Mesothelial cell of epicardium (in vitro differentiated cells): ENCODE measurements at places on chromosomes 3 and 15.

GRCh38 chr15:28273873-28274610, 47.9 kb downstream of the HERC2 start:
- DNase-seq, result no peak

DNA sequence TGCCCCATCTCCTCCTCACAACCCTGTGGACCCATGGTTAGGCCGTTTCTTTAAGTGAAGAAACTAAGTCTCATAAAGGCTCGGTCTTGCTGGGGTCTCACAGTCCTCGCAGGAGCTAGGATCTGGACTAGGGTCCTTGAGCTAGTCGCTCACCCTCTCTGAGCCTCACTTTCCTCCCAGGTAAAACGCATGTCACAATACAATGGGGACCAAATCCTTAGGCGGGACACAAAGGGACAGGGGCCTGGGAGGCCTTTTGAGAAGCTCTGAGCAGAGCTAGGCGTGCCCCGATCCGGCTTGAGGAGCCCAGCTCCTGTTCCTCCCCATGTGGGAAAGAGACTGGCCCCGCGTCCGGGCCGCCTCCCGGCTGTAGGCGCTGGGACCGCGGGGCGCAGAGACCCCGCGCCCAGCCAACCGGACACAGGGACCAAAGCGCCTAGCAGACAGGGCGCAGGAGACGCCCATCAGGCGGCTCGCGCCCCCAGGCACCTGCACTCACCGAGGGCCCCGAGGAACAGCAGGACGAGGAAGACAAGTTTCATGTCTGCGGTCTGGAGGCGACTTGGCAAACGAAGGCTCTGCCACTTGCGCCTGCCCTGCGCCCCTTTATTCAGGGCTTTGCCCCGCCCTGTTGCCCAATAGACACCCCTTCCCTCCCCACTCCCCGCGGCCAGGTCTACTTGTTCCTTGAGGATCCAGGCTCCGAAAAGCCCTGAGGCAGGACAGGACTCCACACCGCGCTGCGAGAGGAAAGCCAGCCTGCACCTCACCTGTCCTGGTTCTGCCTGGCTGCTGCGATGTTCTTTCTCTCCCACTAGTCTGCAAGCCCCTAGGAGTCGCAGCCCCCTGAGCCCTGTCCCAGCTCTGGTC, at the start of gene LTF:
Gene LTF, minus strand, starts transcription at position 580 of the 870 bp plus-strand sequence. Its CDS starts 38 bp downstream, at position 542.
- DNase-seq, result peak; percentile 36

DNA sequence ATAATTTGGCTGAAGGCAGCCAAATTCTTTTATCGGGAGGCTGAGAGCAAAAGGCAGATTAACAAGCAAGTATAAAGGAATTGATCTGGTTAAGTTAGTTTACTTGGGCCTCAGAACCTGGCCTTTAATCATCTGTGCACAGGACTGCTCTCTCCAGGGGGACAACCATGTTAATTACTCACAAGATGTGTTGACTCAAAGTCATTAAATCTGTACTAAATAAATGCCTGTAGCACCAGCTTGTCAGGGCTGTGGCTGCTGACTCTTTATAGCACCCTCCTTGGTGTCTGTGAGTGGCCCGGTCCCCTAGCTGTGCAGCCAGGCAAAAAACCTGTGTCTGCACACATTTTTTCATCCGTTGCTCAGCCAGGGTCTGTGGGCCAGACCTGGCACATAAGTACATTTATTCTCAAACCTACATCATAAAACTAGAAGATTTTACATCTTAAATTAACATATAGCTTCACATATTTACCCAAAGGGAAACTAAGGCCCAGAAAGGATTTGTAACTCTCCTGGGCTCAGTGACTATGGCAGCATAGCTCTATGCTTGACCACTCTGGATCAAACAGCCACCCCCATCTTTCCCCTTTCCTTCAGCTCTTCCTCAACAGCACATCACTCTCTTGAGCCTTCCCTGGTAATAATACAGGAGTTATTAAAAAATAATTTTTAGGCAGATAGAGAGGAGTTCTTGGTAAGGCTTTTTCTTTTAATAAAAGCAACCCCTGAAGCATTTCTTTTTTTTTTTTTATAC, 51.4 kb downstream of the NCEH1 start:
- DNase-seq, result no peak

GRCh38 chr3:53799338-53799865, 46.8 kb downstream of the CHDH start:
- DNase-seq, result no peak

GRCh38 chr15:67127331-67127664, 61.9 kb downstream of the SMAD3 start:
- no peak for DNase-seq

DNA sequence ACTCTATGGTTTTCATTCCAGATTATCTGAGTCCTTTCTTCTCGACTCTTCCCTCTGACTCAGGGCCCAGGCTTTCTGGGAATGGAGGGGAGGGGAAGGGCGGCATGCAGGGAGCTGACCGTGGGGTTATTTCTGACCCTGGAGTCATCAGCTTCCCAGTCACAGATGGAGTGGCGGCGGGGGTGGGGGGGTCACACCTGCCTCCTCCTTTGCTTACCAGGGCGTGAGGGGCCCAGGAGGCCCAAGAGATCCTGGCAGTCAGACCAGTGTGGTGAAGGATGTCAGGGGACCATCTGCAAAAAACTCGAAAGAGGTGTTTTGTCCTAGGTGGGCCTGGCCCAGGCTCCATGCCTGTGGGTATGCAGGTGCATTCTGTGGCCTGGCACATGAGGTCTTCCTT, 996 bp upstream of the XIRP1 start:
- no peak for DNase-seq

DNA sequence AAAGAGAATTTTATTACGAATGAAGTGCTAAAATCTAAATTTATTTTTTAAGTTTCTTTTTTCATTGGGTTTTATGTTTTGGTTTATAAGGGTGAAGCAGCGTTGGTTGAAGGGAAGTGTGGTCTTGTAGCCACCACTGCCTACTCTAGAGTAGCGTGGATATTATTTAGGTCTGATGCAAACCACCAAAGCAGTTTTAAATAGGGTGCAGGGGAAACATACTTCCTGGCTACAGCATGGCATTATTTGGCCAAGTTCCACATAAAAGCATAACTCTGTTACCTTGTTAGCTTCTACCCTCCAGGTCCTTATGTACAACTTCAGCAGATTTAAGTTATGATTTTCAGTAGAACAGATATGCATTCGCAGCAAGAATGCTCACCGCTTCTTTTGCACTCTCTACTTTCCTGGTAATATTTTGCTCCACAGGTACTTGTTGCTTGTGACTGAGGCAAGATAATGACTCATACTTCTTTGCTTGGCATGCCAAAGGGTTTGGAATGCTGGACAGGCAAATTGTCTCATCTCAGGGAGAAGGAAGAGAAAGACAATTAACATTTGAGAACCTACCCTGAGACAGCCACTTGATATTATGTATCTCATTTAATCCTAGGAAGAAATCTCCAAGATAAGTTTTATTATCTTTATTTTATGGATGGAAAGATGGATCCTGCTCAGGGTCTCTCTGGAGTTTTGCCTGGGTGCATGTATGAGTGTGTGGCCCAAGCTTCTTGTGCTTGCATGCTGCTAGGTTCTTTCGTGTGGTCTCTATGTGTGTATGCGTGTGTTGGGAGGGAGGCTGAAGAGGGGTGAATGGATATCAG, 5.4 kb downstream of the TGFBR2 start:
- no peak for DNase-seq

GRCh38 chr15:69756440-69756839, 303.8 kb downstream of the RPLP1 start:
- no peak for DNase-seq

DNA sequence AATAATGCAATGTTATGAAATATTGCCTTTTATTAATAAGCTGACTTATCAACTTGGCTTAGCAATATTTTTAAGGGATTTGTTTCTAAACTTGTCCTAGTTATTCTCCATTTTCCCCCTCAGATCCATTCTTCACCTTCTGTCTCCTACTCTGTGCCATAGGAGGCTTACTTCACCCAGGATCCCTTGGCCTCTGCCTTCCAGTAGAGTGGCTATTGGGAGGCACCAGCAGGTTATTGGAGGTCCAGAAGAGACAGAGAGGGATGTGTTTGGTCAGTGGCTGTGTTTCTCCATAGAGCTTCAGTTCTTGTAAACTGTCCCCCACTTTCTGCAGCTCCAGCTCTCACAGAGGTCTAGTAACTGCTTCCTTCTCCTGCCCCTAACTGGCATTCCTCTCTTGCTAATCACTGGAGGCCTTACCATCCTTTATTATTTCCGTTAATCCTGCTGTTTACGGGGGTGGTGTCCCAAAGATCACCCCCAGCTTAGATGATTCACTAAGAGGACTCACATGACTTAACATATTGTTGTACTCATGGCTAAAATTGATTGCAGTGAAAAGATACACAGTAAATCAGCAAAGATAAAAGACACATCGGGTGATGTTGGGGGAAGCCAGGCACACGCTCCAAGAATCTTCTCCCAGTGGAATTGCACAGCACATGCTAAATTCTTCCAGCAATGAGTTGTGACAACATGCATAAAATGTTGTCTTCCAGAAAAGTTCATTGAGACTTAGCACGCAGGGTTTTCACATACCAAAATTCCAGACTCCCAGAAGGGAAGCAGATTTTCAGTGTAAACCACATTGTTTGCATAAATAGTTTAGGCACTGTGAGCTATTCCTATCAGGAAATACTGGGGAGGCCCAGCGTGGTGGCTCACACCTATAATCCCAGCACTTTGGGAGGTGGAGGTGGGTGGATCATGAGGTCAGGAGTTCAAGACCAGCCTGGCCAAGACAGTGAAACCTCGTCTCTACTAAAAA, 67.5 kb downstream of the RPL22L1 start:
- DNase-seq, result no peak

GRCh38 chr15:69860321-69860720, 237.4 kb downstream of the TLE3 start:
- no peak for DNase-seq

- DNase-seq, result no peak
Observed at GRCh38 chr3:26807272-26807671, 184.7 kb downstream of the LRRC3B start.

- no peak for DNase-seq
Observed at GRCh38 chr3:4904811-4905695, 74.2 kb upstream of the BHLHE40 start.

DNA sequence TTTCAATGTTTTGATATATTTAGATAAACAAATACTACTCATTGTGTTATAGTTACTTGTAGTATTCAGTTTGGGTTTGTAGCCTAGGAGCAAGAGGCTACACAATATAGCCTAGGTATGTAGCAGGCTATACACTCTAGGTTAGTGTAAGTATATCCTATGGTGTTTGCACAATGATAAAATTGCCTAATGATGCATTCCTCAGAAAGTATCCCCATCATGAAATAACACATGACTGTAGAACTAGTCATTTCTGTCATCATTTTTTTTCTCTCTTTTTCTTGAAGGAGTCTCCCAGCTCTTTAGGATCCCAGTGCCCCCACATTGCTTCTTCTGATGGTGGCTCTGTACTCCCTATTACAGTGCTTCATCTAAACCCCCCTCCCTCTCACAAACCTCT, 157.7 kb upstream of the CADPS start:
- DNase-seq, result no peak

- DNase-seq, result no peak
Observed at GRCh38 chr3:97930018-97930417, 42.2 kb downstream of the RIOX2 start.

- no peak for DNase-seq
Observed at GRCh38 chr15:62641825-62642224, 400.7 kb upstream of the TPM1 start.

GRCh38 chr3:53180305-53181023, 19.5 kb downstream of the PRKCD start:
- DNase-seq, result no peak

DNA sequence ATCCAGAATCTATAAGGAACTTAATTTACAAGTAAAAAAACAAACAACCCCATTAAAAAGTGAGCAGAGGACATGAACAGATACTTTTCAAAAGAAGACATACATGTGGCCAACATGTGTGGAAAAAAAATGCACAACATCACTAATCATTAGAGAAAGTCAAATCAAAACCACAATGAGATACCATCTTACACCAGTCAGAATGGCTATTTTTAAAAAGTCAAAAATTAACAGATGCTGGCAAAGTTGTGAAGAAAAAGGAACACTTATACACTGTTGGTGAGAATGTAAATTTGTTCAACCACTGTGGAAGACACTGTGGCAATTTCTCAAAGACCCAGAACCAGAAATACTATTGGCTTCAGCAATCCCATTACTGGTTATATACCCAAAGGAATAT, 830.0 kb upstream of the ALCAM start:
- no peak for DNase-seq

DNA sequence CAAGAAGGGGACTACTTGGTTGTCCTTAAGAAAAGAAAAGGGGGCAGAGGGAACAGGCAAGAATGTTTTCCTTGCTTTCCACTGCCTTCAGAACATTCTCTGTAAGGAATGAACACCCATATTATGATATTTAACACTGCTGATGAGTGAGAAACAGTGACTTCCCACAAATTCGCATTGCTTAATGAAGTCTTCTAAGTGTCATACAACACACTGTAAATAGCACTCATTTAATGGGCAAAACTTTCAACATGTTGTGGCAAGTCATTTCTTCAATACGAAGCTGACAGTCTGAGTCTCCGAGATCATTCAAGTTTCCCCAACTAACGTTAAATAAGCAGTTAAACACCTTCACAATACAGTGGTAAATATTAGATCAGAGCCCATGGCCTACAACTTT, 464.4 kb downstream of the SHQ1 start:
- no peak for DNase-seq

DNA sequence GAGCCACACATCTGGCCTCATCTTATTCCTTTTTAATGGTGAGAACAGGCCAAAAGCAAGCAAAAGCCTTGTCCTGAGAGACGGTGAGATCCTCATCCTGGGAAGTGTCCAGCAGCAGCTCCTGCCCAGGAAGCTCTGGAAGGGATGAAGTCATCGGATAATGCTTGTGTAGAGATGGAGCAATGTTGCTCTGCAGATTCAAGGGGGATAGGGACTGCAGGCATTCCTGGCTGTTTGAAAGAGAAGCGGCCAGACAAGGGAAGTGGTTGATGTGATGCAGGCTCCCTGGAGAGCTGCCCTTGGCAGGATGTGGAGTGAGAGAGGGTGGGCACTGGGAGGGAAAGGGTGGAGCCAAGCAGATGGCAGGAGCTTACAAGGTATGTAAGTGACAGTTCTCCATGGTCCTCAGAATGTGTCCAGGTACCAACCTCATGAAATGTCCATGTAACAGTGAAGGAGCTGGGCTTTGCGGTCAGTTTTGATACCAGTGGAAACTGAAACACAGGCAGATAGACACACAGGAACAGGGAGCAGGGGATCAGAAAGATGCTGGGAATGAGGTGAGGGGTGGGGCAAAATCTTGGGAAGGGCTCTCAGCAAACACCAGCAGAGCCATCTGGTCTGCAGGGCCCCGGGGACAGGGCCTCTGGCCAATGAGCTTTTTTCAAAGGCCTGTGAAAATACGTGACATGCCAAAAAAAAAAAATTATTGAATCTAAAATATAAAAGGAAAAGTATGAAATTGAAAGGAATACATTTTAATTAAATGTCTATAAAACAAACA, 32.2 kb upstream of the LACTB start:
- no peak for DNase-seq

GRCh38 chr3:193744048-193744821, 151.2 kb downstream of the OPA1 start:
- no peak for DNase-seq

DNA sequence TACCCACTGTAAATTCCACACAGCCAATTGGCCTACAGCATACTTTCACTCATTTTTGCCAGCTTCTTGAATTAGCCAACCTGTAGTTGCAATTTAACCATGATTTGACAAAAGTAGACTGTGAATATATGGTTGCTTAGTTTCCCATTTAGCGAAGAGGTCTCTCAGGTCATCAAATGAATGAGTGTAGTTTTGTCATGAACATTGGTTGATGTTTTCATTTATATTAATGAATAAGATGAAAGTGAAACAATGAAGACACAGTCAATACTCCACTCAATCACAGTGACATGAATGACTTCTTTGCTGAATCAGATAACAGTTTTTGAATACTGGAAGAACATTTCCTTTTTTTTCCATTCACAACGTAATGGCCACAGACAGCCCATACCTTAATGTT, 15.3 kb upstream of the FAM3D start:
- no peak for DNase-seq
